ENCODE measurements at places on chromosomes 4 and X.

DNA sequence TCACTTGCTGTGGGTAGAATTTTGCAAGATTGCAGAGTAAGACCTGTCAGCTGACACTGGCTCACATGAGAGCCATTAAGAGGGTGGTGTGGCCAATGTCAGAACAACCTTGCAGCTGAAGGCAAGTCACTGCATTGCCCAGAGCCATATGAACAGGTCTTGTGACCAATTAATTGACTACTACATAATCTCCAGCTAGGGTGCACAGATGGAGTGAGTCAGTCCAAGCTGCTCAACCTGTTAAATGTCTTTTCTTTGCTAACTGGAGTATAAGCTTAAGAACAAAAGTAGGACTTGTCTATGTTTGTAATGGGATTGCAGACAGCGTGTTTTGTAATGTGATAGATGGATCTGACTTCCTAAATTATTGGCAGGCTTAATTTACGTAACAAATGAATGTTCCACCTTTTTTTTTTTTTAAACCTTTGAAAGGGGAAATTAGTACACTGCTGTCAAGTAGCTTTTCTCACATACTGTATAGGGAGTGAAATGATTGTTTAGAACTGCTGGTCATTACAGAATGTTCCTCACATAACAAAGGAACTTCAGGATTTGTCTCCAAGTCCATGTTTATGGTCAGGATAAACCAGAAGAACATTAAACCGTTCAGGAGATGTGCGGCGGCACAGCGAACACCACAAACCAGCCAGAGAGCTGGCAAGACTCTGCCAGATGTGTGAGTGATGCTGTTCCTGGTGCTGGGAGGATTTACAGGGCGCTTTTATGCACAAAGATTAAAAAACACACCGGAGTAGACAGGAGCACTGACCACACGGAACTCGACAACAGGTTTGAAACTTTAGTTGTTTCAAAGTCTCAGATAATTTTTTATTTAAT, 37.0 kb downstream of the FNIP2 start:
- DNase-seq = no peak

GRCh38 chrX:11781734-11782370, 23.8 kb downstream of the MSL3 start:
- no peak for DNase-seq

GRCh38 chrX:118965395-118965794, 9.0 kb upstream of the LONRF3 start:
- DNase-seq = no peak

DNA sequence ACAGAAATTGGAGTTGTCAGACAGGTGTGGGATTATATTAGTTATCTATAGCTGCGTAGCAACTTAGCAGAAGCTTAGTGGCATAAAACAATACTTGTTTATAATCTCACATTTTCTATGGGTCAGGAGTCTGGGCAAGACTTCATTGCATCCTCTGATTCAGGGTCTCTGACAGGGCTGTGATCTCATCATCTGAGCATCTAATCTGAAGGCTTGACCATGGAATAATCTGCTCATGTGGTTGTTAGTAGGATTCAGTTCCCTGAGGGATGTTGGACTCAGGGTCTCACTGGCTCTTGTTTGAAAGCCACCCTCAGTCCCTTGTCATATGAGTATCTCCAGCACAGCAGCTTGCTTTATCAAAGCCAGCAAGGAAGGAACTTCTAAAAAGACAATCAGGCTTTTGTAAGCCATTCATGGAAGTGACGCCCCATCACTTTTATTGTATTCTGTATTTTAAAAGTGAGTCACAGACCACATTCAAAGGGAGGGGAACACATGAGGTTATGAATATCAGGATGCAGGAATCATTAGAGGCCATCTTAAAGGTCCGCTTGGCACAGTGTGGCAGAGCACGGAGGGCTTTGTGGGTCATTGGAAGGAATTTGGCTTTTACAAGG, 37.2 kb upstream of the FAM9B start:
- DNase-seq = no peak

DNA sequence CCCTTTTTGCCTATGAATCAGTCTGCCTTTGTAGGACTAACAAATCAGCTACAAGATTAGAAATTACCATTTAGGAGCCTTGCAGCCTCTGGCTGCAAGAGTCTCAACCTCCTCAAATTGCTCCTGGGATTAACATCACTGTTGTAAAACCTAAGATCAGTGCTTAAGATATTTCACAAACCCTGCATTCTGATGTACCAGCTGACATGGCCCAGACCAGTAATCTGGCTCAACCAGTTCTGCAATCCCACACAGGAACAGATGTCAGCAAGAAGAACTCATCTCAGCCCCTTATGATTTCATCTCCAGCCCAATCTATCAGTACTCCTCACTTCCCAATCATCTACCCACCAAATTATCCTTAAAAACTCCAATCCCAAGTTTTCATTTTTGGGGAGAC, 32.5 kb upstream of the AADAT start:
- no peak for DNase-seq

- no peak for DNase-seq
These were observed 208.6 kb upstream of the SLC7A11 start for GRCh38 chr4:138450546-138451275.

DNA sequence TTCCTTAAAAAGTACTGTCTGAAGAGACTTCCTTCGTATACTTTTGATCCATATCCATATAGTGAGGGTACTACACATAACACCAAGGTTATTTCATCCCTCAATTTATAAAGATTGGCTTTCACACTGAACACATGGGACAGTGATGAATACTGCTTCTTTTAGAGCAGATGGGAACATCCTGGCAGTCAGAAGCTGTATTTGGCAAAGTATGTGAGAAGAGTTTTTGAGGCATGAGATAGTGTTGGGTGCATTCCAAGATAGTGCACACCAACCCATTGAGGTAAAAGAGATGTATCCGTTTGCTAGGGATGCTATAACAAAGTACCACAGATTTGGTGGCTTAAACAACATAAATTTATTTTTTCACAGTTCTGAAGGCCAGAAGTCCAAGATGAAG, 141.1 kb downstream of the MOSPD2 start:
- DNase-seq = no peak

DNA sequence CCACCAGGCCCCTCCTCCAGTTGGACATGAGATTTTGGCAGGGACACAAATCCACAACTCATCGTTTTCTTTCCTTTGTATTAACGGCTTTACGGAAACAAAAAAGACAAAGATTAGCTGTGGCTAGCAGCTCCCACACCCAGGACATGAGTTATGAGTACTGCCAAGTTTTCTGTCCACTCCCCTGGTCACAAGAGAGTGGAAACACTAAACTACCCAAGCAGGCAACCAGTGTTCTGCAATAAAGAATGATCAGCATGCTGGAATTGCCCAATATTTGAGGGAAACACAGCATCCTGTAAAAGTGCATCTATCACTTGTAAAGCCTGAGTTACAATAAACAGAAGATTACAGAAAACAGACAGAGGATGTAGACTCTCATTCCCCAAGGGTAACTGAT, 358.4 kb downstream of the NLGN4X start:
- DNase-seq = no peak

- no peak for DNase-seq
These were observed 115.9 kb upstream of the TEX13D start for GRCh38 chrX:124216396-124217115.

GRCh38 chrX:132837126-132837525, 121.3 kb downstream of the HS6ST2 start:
- no peak for DNase-seq

- DNase-seq = no peak
These were observed 155.9 kb downstream of the STIM2 start for GRCh38 chr4:27016551-27016950.

GRCh38 chr4:41134581-41134980, 79.8 kb downstream of the APBB2 start:
- DNase-seq = no peak

GRCh38 chr4:71765821-71766383, 18.0 kb downstream of the GC start:
- no peak for DNase-seq

GRCh38 chr4:62814510-62815047, 1594.7 kb downstream of the TECRL start:
- DNase-seq = no peak

- no peak for DNase-seq
These were observed 196.8 kb upstream of the ATP6AP2 start for GRCh38 chrX:40383969-40384368.

DNA sequence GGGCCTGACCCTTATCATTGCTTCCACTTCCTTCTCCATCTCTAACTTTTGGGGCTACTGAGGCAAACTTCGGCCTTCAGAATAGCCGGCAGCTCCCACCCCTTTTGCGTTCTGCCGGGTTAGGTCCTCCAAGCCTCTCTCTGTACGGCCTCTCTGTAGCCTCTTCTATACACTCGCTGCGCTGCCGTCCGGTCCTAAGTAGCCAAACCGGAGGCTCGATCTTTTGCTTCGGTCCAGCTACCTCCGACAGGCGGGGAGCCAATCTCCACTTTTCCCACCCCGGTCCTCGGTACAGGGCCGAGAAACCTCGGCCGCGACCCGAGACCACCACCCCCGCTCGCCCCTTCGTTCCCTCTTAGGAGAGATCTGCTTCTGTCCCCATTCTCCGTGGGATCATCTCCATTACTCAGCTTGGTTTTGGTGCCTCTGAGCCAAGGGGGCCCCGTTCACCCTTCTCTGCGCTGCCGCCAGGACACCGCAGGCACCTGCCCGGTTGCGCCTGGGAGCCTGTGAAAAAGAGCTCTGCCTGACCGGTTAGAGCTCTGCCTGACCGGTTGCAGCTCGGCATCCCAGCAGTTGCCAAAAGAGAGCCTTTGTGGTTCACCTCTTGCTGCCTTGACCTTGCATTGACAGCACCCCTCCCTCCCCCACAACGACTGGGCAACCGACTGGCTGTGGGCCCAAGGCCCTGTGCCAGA, 1.0 kb upstream of the HTR2C start:
- no peak for DNase-seq

GRCh38 chrX:77740376-77740905, 45.6 kb downstream of the ATRX start:
- no peak for DNase-seq

- no peak for DNase-seq
These were observed 8.8 kb upstream of the DGAT2L6 start for GRCh38 chrX:70168238-70169188.

- DNase-seq = no peak
These were observed 672.2 kb downstream of the TRAM1L1 start for GRCh38 chr4:116413222-116413621.

Data from stimulated activated CD8-positive, alpha-beta memory T cell treated with anti-CD3 and anti-CD28 coated beads, Interleukin-7, amount 100 ng/mL, for 24 hours (primary cell).